Amniotic epithelial cell (primary cell): ENCODE measurements at places on chromosomes 5 and 9.

DNA sequence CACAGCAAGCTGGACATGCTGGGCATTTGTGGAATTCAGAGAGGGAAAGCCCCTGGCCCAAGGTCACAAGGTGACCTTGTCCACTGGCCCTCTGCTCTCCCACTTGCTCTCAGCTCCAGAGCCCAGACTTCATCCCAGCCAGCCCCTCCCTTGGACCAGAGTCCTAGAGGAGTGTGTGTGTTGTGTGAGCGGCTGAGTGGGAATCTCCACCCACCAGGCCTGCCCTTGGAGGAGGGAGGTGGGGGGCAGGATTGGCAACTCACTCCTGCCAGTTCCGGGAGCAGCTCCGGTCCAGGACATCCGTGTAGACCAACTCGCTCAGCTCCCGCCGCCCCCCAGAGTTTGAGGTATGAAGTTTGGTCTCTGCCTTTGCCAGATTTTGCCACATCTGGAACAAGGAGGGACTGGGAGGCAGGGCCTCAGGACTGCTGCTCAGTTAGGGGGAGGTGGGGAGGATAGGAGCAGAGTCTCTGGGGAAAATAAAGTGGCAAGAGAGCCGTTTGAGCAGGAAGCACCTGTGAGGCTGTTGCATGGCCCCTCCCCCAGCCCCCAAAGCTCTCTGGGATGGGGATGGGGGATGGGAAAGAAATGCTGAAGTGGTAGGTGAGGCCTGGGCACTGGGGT is 1.4 kb downstream of the MZB1 start:
- DNase-seq: no peak

DNA sequence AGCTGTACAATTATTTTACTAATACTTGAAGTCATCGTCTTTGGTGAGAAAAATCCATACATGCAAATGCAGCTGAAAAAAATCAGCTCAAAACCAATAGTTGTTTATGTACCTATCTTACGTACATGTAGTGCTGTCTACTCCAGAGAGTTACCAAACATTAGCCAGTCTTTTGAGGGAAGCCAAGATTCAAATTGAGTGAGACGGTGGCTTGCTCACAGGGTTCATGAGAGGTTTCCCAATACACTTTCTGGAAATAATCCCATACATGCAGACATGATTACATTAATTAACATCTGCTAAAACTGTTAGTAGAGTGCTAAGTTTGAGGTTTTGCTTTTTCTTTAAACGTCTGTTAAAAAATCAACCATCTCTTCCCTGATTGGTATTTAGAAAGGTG is 2.3 kb downstream of the C9orf72 start:
- DNase-seq: no peak

GRCh38 chr9:123121457-123121856 is 88.0 kb downstream of the GPR21 start:
- no peak for DNase-seq

GRCh38 chr9:107789001-107789700 is 299.6 kb upstream of the KLF4 start:
- DNase-seq: no peak

DNA sequence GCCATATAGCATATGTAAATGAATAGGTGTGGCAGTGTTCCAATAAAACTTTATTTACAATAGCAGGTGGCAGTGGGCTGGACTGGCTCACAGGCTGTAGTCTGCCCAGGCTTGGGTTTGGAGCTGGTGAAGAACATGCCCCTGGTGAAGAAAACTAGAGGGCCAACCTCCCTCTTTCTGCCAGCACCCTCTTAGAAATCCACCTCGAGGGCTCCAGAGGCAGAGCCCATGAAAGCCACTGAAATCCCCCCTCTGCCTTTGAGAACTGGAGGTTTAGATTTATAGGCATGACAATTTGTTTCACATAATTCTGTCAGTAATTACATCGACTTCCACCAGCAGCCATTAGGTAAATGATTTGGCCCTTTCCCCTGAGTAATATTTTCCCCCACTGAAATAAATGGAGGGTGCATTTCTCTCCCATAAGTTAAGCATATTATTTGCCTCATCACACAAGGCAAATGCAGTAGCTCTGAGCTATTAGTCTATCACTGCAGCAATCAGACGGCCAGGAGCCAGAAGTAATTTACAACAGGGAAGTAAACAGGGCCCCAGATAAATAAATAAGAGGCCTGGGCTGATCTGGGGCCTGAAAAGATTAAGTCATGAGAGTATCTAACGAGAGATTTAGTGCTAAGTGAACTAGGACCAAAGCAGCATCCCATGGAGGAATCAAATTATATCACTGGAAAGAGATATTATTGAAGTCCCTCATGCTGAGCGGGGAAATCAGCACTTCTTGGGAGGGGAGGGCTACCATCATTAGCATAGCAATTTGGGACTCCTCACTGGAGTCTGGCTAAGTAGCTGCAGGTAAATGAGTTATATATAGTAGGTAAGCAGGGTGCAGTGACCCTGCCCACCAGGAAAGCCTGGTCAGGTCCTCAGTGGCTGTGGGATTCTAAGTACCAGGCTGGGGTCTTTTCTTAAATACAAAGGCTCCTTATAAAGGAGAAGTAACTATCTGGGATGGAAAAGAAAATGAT is 123.9 kb downstream of the SLIT3 start:
- DNase-seq: no peak

GRCh38 chr5:159825551-159826051 is 90.7 kb upstream of the ADRA1B start:
- DNase-seq: peak; percentile 32

- DNase-seq: no peak
Measured at GRCh38 chr5:81027481-81028058, 67.4 kb downstream of the RASGRF2 start.

DNA sequence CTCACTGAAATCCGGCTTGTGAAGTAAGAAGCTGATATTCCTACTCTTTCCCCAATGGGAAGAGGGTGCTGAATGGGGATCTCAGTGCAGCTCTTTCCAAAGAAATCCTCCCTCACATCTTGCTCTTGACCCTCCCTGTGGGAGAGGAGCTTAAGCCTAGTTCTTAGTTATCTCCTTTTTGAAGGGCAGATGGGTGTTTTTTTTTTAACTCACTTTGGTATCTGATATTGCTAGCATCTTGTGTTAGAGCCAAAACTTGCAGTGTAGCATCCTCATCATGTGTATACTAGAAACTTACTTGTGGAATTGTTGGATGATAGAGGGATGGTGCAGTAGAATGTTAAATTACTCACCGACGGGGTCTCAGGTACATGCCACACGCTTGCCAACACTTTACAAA is 90.2 kb downstream of the F2RL2 start:
- DNase-seq: no peak

GRCh38 chr5:112907166-112907631 is 14.8 kb downstream of the REEP5 start:
- no peak for DNase-seq

DNA sequence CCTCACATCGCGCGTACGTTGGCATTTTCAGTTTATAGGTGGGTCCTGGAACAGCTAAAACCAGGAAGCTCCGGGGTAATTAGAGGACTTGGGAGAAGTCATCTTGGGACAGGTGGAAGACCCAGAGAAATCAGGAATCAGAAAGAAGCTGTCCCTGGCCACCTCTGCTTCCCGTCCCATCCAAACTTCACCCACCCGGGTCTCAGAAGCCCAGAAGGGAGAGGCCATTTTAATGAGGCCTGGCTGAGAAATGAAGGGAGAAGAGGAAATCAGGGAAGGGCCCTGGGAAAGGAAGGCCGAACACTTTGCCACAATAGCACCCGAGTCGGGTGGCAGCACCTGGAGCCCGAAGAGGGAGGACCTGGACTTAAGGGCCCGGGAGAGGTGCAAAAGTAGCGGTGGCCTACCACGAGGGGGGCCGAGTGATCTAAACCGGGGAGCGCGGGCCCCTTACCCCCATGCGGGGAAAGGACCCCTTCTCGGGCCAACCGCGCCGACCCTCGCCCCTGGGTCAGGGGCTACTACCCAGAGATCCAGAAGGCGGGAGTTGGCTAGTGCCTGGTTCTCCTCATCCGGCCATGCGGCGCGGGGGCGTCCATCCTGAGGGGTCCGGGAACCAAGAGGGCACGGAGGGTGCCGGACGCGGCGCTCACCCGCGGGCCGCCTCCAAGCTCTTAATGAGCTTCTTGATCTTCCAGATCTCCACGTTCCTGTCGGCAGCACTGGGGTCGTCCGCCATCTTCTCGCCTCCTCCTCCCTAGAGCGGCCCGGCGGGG is 668 bp downstream of the ETF1 start:
- no peak for DNase-seq

- DNase-seq: no peak
Measured at GRCh38 chr5:169848271-169848670, 132.0 kb downstream of the INSYN2B start.

DNA sequence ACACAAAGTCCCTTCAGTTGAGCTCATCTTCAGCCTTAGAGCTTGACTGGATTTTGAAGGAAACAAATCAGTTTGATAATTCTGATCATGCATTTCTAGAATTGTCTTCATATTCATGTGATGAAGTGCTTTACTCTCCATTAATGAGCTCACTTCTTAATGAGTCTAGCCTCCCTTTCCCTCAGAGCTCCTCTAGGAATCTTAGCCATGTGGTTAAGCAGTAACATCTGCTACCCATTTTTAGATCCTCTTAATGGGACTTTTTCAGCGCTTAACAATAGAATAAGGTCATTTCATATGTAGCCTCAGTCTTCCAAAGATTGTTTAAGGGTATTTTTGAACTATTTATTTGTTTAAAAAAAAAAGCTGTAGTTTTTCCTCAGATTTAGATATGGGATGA is 36.9 kb upstream of the LURAP1L start:
- no peak for DNase-seq

GRCh38 chr5:39906146-39906545 is 481.4 kb upstream of the DAB2 start:
- peak; percentile 87 for DNase-seq

GRCh38 chr5:151254556-151254955 is 1.6 kb downstream of the GM2A start:
- DNase-seq: no peak

- no peak for DNase-seq
Measured at GRCh38 chr5:170439223-170439943, 50.2 kb upstream of the KCNMB1 start.

GRCh38 chr5:78530342-78531096 is 118.1 kb downstream of the LHFPL2 start:
- peak; percentile 100 for DNase-seq

DNA sequence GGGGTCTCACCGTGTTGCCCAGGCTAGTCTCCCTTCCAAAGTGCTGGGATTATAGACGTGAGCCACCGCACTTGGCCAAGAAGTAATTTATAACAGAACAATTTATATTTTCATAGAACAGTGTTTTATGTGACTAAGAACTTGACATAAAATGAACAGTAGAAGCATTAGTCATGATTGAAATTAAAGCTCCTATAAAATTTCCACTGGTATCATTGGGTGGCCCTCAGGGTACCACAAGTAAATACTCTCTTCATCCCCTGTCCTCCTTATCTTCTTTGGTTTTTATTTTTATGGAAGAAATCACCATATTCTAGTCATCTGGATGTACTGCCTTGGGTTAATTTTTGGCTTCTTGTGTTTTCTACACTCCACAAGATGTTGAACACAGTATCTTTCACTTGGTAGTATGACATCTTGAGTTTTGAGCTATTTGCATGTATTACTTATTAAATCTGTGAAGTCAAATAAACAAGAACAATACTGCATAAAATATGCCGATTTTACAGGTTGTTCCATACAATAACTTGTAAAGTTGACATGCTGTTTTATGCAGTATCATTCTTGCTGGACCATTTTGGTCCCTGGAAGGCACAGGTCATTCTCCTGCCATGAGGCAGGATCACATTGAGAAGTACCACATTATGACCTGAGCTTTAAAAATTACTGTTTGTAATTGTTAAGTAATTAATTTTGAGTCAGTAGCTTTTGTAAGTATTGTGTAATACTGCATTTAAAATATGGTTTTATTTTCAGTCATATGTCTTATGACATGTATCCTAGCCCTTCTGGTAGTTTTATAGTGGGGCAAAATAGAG is 24.4 kb downstream of the LMNB1 start:
- no peak for DNase-seq

DNA sequence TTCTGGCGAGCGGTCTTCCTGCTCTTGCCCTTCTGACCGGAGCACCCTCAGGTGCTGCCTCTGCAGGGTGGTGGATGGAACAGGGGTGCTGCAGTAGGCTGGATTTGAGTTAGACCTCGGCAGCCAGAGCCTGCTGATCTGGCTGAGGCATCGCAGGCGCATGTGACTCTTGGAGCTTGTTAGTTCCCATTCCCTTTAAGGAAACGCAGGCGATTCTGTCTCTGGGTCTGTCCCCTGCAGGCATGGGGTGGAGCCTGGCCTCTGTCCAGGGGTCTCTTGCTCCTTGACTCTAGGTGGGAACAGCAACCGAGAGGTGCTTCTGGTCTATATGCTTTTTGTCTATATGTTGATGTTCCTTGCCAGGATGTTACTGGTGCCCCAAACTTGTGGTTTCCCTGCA is 3.1 kb downstream of the WNK2 start:
- no peak for DNase-seq

GRCh38 chr5:149417711-149418368 is 38.7 kb upstream of the IL17B start:
- DNase-seq: no peak

GRCh38 chr9:89781838-89782540 is 177.2 kb downstream of the GADD45G start:
- DNase-seq: no peak

- DNase-seq: peak; percentile 86
Measured at GRCh38 chr5:9622971-9623421, 7.2 kb downstream of the TAS2R1 start.

DNA sequence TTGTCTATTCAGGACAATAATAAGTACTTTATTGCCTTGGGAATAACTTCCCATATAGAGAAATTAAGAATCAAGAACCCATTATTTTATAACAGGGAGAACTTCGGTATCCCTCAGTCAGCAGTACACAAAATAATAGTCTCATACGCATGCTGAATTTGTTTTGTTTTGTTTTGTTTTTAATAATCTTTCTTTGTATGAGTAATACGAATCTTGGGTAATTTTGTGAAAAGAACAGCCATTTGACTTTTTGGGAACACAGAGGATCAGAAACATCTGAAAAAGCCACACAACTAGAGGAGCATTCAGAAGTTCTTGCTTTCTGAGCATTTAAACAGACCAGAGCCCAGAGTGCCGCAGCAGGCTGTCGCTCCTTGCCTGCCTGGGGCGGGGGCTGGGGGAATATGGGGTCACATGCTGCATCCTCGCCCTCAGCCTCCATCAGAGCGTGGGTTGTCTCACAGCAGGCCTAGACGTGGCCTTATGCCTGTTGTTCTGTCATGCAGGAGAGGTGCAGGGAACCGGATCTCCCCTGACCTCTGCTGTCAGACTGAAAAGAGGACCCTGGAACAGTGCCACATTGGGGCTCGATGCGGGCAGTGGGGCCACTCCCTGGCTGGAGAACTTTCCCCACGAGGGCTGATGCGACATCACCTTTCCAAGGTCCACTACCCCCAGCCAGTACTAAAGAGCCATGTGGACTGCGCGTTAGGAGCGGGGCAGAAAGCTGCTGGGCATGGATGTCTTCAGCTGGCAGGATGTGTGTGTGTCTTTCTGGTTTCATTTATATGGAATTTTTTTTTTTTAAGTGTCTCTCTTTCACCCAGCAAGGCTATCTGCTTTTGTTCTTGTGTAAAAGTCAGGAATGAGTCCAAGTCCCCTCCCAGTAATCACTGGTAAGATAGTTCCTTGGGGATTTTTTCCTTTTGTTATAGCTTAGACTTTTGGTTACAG is 133.4 kb upstream of the OTULINL start:
- peak; percentile 43 for DNase-seq
